ENCODE measurements at places on chromosomes 4 and X. TPM values are rescaled to one million over a fixed set of nuclear protein-coding genes. Genes with fewer than 3 reads are reported as not detected.

- DNase-seq = no peak
Observed at GRCh38 chr4:84276752-84277151, 222.3 kb downstream of the NKX6-1 start.

DNA sequence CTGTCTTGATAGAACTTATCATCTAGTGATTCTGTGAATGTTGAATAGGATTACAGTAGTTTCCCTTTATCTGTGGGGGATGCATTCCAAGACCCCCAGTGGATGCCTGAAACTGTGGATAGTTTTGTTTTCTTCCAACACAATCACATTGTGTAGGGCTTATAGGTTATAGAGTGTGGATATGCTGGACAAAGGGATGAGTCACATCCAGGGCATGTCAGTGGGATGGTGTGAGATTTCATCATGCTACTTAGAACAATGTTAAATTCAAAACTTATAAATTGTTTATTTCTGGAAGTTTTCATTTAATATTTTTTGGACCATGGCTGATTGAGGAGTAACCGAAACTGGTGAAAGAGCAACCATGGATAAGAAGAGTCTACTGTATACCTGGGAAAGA is 432.3 kb upstream of the ATOH1 start:
- no peak for DNase-seq

- no peak for DNase-seq
Observed at GRCh38 chr4:98642991-98643426, 15.4 kb downstream of the TSPAN5 start.

GRCh38 chrX:12709047-12709446 is 82.2 kb upstream of the PRPS2 start:
- DNase-seq = no peak

DNA sequence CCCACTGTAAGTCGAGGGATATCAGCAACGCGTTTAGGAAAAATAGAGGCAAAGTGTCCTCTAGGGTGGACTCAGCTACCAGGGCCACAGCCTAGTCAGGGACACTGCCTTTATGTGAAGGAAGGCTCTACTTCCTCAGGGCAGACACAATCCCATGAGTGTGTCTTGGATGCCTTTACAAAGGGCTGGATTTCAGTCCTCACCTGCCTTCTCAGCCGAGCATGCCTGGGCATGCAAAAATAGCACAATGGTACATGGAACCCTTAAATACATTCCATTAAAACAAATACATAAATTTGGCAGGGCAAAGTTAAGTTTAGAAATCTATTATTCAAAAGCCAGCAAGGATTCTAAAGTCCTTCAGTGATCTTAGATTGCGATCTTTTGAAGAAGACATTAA is 51.1 kb downstream of the DMD start:
- no peak for DNase-seq

The SPANXA1 gene
- total RNA-seq = not detected

DNA sequence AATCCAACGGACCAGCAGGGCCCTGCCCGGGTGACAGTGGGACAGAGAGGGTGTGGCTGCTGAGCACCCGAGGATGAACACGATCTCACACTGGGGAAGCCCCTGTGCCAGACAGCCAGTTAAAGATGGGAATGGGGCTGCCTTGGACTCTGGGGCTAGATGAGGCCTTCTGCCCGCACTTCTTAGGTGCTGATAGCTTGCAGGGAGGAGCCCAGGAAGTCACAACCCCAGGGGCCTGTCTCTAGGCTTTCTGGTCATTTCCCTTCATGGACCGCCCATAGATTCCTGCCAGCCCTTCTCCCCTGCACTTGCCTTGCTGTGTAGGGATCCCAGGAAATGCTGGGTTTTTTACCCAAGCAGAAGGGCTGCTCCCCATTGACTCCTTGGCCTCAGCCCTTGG is 6.2 kb downstream of the ZNF275 start:
- DNase-seq = no peak

DNA sequence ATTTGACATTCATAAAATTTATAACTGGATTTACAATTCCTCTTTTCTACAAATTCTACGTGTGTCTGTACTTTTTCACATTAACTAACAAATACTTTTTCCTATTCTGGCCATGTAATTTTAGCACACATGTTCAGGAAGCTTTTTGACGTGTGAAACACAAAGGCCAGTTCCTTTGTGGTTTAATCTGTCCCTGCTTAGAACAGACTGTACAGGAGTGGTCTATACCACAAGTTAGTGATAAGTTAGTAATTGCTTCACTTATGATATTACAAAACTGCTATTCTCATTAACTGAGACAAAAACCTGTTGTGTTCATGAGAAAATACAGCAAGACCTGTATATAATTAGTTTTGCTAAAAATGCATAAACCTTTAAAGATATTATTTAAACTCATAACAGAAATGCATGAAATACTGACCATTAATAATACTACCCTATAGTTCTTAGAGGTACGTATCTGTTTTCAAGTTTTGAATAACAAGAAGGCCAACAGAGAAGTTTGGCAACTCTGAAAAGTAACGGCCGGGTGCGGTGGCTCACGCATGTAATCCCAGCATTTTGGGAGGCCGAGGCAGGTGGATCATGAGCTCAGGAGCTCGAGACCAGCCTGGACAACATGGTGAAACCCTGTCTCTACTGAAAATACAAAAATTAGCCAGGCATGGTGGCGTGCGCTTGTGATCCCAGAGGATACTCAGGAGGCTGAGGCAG is 13.7 kb upstream of the AREG start:
- no peak for DNase-seq

- DNase-seq = no peak
Observed at GRCh38 chr4:155687380-155687982, 20.8 kb downstream of the GUCY1A1 start.

GRCh38 chr4:107278791-107279483 is 242.8 kb upstream of the DKK2 start:
- no peak for DNase-seq

The DCLK2 gene
- 2.4 TPM for total RNA-seq

DNA sequence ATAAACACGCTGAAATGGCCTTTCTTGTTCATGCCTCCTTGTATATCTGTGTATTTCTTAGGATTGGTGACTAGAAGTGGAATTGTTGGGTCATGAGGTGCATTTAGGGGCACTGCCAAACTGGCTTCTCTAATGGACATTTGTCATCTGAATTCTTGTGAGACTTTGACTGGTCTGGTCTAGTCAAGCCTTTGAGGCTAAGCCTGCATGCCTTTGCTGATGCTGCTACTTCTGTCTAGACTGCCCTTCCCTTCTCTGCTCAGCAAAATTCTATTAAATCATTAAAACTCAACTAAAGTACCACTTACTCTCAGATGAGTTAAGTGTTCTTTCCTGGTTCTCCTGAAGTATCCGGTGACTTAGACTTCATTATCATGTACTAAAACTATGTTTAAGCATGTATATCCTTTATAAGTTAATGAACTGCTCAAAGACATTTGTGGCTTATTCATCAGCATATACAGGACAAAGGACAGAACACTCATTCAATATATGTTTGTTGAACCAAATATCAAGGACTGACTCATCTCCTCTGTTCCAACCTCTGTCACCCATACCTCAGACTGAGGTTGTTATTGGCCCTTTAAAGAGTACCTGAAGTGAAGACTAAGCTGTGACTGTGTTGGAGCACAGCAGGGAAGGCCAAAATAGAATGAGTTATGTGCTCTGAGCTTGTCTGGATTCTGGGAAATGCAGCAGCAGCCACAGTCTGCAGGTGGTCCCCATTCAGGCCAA is 9.0 kb downstream of the TCEAL1 start:
- no peak for DNase-seq

DNA sequence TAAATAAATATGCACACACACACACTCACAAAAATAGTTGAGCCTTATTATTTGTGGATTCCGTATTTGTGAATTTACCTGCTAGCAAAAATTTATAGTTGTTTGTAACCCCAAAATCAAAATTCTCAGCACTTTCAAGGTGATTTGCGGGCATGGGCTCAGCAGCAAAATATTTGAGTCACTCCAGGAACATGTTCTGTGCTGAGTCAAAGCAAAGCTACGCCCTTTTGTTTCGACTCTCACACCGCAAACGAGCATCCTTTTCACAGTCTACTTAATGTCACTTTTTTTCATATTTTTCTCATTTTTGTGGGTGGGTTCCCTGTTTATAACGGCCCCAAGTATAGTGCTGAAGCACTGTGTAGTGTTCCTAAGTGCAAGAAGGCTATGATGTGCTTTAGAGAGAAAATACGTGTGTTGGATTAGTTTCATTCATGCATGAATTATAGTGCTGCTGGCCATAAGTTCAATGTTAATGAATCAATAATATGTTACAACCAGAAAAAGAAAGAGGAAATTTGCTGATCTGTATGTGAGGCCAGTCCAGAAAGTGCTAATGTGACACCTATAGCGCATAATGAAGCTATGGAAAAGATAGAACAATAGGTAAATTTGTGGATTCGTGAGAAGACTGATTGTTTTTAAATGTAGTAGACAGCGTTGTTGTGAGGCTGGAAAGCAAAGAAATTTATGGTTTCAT is 723.2 kb upstream of the AGA start:
- DNase-seq = no peak

The UGT2B17 gene
- 0.52 TPM for total RNA-seq

The MAML3 gene
- total RNA-seq = 5.3 TPM

The SPIN2A gene
- 3.3 TPM for total RNA-seq

DNA sequence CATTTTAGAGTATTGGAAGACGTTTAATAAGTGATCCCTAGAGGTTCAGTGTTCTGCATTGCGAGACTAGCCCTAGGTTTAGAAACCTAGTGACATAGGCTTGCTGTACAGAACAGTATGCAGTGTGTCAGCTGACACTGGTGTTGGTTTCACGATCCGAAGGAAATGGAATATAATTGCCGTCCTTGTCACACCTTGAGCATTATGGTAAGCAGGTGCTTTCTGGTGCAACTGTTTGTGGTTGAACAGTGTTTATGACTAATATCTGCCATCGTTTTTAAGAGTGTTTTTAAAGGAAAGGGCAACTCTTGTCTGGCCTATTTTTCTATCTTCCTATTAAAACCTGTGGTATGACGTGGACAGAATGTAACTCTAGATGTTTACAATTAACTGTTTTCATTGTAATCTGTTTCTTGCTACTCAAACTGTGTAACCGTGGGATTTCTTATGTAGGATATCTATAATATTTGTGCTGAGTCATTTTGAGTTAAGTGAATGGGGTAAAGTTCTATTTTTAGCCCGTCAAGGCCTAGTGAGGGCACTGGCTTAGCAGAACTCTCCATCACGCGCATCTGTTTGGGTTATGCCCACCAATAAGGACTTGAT is 53.8 kb upstream of the TBC1D14 start:
- peak; percentile 19 for DNase-seq

- no peak for DNase-seq
Observed at GRCh38 chr4:45855857-45856256, 268.0 kb downstream of the GABRG1 start.

DNA sequence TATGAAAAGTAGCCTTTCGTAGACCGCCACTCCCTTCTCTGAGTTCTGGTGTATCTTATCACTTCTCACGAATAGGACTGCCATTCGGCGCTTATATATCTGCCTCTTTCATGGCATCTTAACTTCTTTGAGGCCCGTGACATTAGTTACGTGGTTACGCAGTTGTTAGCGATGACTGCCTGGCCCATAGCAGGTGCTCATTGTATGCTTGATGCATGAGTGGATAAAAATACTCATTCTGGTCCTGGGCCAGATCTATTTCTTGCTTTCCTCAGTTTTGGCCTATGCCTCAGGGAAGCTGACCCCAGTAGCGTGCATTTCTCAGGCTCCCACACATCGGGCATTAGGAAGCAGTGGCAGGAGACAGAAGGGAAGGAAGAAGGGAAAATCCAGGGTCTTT is 60.7 kb upstream of the PITX2 start:
- DNase-seq = no peak

DNA sequence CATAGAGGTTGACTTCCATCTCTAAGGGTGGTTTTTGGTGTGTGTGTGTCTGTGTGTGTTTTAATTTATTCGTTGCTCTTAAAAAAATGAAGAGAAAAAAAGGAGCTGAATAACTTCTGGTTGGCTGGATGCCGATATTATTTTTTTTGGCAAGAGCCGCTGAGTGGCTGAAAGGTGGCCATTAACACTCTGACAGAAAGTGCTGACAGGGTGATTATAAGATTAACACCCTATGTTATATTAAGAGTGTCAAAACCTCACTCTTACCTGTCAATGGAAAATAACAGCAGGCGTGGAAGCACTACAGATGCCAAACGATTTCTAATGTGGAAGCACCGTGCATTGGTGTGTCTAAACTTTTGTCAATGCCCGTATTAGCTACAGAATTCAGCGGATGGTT is 622.5 kb downstream of the ANKRD50 start:
- no peak for DNase-seq

DNA sequence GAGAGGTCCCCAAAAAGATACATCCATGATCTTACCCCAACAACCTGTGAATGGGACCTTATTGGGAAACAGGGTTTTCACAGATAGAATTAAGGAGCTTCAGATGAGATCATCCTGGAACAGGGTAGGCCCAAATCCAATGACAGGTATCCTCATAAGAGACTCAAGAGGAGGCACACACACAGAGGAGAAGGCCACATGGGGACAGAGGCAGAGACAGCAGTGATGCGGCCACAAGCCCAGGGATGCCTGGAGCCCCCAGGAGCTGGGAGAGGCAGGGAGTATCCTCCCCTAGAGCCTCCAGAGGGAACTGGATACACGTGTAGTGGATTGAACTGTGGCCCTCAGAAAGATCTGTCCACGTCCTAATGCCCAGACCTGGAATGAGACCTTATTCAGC is 82.3 kb downstream of the PRKX start:
- no peak for DNase-seq

DNA sequence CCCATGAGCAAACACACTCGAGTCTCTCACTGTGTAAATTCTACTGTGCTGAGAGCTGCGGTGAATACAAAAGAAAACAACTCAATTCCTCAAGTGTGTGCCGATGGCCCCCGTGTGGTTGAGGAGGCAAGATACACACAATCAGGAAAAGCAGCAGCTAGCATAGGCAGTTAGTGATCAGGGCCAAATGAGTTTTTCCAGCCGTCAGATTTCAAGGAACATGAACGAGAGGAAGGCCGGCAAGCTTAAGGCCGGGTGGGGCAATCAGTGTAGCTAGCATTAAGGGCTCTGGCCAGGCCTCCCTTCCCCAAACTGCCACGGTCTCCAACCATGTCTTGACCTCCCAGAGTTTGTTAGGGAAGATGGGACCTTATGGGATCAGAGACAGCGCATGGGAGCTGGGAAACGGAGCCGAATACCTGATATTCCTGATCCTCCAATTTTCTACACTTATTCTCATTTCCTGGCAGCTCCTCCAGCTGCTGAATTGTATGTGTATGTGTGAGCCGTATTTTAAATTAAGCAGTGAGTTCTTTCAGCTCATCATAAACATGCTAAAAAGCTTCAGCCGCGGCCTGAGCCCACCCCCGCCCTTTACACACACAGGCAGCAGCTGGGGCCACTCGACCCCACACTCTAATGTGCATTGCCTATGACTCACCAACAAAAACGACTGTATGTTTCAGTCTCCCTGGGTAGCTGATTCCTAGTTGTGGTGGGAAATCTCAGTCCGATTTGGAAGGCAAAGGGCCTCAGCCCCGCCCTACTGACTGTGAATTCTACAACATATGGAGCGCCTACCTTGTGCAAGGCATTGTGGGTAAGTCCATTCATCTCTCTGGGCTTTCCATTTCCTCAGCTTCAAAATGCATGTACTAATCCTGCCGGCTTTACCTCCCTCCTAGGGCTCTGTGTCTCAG is 59.9 kb downstream of the RTL9 start:
- DNase-seq = no peak

The RASSF6 gene
- total RNA-seq = 14.6 TPM

The GPRASP3 gene
- 0.89 TPM for total RNA-seq

The IKBKG gene
- 72.0 TPM for total RNA-seq

GRCh38 chrX:43702079-43702524 is 46.0 kb downstream of the MAOA start:
- DNase-seq = no peak

The LDB2 gene
- total RNA-seq = not detected
